Heart right ventricle (tissue), 16 donors: ENCODE measurements at places on chromosomes 13 and 19. TPM values are rescaled to one million over a fixed set of nuclear protein-coding genes. Genes with fewer than 3 reads are reported as not detected.

Gene DAPK3
- 149 TPM for total RNA-seq

Gene PLIN3
- 31.1 TPM for total RNA-seq

Gene FBXO27
- total RNA-seq: 13.7 TPM

DNA sequence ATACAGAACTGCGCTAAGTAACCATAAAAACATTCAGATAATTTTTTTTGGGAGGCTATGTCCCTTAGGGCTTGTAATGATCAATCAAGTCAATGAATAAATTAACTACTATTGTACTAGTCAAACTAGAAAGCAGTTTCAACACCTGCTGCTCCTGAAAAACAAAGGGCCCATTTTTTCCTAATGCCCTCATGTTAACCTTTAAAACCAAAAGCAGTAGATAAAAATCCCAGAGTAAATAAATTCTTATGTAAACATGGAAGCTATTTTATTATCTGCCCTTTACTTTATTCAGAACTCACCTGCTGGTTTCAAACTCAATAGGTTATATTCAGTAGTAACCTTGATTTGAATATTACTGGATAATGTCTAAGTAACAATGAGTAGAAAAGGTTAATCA lies 159.5 kb upstream of the STARD13 start:
- DNase-seq: no peak

GRCh38 chr13:110875241-110875640 lies 39.6 kb downstream of the ANKRD10 start:
- DNase-seq: no peak

DNA sequence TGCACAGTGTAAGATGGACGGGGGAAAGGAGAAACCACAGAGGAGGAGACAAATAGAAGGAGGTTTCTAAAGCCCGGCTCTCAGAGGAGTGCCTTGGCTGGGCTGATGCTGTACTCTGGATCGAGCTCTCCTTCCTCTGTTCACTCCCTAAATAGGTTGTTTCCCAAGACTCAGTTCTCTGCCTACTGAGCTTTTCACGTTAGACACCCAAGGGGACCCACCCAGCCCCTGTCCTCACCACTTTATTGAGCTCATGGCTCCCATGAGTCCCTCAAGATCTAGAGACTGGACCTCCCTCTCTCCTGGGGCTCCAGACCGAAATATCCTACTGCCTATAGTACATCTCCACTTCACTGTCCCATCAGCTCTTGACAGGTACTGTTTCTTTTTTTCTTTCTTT lies 38.1 kb upstream of the GPR183 start:
- no peak for DNase-seq

GRCh38 chr13:99700468-99700867 lies 199.2 kb downstream of the TM9SF2 start:
- no peak for DNase-seq

- DNase-seq: no peak
Measured at GRCh38 chr13:98522371-98522770, 54.5 kb downstream of the STK24 start.

DNA sequence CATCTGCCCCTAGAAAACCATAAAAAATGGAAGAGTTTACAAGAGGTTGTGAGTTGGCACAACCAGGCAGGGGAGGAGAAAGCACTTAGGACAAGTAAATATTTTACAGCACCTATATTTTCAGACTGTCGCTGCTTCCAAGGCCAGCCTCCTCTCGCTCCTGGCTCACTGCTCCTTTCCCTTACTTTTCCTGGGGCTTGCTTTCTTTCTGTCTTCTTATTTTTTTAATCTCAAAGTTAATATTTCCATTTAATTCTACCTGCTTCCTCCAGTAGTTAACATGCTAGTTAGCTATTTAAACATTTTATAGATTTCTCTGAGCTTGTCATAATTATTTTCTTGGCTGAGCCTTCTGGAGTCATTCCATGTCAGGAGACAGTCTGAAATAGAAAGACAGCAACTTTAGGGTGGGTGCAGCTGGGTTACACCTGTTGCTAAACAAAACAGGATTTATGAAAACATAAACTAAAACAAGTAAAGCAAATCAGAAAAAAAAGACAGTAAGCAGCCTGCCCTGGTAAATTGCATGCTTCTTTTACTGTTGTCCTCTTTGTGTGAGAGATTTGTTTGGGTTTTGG lies 330.1 kb downstream of the DLEU7 start:
- no peak for DNase-seq

GRCh38 chr19:39052243-39052746 lies 19.9 kb upstream of the FBXO27 start:
- DNase-seq: peak; percentile 55

- DNase-seq: no peak
Measured at GRCh38 chr19:18878858-18879578, 16.9 kb downstream of the CERS1 start.

DNA sequence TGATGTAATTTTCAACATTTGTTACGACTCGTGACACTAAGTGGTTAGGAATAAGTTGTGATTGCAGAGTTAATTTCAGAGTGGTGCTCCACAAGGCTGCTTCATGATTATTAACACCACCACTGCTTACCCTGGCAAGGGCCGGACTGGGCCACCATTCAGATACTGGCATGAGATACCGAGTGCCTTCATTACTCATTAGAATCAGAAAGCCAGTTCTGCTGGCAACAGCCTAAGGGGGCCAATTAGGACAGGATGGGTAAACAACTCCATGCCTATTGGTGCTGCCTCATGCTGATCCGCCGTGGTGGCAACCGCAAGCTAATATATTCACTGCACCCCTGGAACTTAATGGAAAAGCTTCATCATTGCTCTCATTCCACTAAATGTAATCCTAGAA lies 575.1 kb downstream of the EFNB2 start:
- no peak for DNase-seq

GRCh38 chr19:8149261-8150094 lies at the start of gene FBN3:
Gene FBN3, minus strand, starts transcription at chr19:8149592. Its CDS starts 2,112 bp downstream, at chr19:8147480.
- no peak for DNase-seq

DNA sequence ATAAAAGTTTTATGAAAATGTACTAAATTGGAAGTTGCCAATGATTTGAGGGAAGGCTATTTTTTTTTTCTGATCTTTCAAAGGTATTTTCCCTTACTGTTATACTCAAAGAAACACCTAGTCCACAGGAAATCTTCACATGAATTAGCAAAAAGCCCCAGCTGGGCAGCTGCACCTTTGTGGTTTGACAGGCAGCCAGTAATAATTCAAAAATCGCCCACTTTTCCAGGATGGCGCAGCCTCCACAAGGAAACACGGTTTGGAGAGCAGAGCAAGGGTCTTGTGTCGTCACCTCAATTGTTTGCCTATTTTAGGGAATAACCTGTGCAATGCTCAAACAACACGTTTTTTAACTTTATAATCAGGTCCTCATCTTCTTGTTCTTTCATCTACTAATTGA lies 324.9 kb upstream of the GPC6 start:
- DNase-seq: no peak

- no peak for DNase-seq
Measured at GRCh38 chr13:75738841-75739240, 102.7 kb downstream of the LMO7 start.

GRCh38 chr13:49791711-49792549 lies 552 bp downstream of the KPNA3 start:
- DNase-seq: peak; percentile 31

DNA sequence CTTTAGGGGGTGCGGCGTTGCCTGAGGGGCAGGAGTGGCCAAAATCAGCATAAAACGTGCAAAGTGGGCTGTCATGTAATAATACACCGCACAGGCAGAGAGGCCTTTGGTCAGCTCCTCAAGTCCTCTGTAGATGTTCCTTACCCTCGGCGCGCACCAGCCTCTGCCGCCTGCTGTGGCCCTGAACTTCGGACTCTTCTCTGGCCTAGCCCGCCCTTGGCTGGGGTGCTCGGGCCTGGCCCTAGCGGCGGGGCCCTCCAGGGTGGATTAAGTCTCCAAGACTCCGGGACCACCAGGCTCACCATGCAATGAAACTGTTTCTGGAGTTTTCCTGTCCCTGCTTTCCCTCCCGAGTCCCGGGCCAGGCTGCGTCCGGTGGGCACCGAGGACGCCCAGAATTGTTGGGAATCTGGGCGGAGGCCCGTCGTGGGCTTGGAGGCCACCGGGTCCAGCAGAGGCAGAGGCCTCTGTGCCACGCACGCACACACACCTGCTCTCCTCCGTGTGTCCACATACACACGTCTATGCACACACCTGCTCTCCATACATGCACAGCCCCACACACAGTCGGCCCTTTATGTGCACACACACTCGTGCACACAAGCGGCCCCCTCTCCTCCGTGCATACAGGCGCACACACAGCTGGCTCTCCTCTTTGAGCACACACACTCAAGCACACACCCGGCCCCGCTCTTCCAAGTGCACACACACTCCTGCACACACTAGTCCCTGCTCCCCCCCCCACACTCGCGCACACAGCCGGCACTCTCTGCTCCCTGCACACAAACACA lies 1.5 kb upstream of the TFDP1 start:
- no peak for DNase-seq

GRCh38 chr13:100491164-100491842 lies 97.3 kb downstream of the GGACT start:
- peak; percentile 38 for DNase-seq
